ENCODE measurements at places on chromosomes 4 and X.

GRCh38 chrX:119067023-119067739 lies 5.6 kb upstream of the CT47C1 start:
- DNase-seq, result no peak

DNA sequence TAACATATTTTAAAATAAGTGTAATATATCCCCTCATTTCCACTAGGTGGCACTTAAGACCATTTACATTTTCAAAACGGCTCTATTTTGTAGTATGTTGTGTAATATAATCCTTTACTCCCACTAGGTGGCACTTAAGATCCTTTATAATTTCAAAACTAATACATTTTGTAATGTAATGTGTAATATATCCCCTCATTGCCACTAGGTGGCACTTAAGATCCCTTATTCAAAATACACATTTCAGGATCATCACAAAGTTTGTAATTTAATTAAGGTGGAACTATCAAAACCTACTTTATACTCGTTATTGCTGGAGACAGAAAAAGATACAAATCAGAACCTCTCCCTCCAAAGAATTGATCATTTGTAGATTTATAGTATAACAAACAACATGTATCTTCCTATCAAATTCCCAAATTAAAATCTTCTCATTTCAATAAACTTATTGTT lies 132.5 kb downstream of the ARHGAP6 start:
- DNase-seq, result no peak

DNA sequence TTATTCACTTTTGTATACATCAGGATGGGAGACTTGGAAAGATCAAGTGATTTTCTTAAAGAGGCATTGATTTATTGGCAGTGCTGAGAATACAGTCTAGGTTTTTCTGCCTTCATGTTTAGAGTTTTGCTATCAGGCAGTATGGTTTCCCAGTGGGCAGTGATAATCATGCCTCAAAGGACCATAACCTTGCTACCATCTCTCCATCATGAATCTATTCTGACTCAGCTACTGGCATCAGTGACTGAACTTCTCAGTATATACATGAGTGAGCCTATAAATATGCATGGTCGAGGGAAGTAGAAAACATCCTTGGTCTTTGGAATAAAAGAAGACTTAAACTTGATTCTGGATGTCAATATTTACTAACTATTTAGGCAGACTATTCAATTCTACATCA lies 562.0 kb upstream of the AADAT start:
- no peak for DNase-seq

DNA sequence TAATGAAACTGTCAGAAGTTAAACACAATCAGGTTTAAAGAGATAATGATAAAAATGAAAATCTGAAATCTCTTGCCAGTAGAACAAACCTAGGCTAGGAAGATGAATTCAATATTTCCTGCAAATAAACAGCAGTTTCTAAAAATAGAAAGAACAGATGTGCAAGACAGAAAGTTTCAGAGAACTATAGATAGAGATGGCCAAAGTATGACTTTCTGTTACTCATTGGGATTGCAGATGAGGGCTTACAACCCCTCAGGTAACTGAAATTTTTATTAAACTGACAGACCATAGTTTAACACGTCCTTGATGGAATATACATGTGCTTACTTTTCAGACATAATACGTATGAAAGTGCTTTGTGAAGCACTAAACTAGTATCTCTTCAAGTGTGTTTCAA lies 82.3 kb upstream of the PPARGC1A start:
- DNase-seq, result no peak

DNA sequence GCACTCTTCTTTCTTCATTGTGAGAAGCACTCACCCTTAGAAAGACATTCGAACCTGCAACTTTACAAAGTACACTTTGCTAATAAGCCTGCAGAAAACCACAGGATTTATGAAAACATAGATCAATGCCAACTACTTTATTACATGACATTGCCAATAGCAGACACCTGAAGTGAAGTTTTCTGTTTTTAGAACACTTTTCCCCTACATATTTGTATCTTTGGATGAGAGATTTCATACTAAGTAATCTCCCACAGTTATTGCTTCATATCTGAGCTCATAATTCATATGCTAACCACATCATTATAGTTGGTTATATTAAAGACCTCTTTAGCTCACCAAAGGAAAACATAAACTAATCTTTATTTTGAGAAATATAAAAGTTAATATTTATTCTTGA lies 276.5 kb upstream of the CTSO start:
- no peak for DNase-seq

- DNase-seq, result peak; percentile 63
Observed at GRCh38 chrX:107729558-107730297, 45.9 kb downstream of the TSC22D3 start.

GRCh38 chr4:185520119-185520518 lies 15.2 kb downstream of the PDLIM3 start:
- DNase-seq, result no peak

DNA sequence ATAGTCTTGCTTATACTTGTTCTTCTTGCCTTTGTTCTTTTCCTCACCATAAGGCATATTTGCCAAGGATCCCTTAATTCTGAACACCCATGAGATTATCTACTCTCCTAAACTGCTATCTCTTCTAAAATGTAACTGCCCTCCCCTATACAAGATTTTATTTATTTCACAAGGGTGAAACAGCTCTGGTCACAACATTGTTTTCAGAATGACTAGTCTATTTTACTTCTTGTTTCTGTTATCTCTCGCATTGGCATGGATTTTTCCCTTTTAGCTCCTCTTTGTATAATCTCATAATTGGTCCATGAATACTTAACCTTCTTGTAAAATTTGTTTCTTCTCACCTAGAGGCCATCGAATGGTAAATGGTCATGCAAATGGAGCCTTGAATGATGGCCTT lies 17.2 kb upstream of the COL25A1 start:
- no peak for DNase-seq

GRCh38 chrX:39205467-39205866 lies 404.2 kb downstream of the MID1IP1 start:
- DNase-seq, result no peak
